ENCODE measurements at places on chromosomes 1 and 21. TPM values are rescaled to one million over a fixed set of nuclear protein-coding genes. Genes with fewer than 3 reads are reported as not detected.

DNA sequence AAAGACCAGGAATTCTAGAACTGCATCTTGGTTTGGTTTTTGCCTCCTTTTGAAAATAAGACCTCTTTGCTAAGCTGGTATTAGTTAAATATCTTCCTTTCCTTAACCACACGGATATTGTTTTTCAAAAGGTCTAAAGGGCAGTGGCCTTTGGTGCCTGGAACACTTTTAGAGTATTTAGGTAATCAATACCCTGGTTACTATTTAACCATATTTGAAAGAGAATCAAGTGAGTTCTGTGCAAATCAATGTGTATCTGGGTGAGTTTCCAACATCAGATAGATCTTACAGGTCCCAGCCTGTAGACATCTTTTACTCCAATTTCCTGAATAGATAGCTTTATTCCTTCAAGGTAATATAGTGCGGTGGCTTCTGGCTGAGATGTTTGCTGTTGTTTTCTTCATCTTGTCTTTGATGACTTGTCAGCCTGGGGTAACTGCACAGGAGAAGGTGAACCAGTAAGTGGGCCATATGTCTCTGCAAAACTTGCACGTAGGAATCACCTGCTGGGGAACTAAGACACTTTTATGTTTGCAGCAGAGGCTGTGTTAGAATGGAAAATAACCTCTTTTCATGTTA, at the start of gene C8A:
C8A (plus strand) TSS at position 277 of the 579 bp plus-strand sequence; CDS start at position 382, 105 bp downstream.
- no peak for DNase-seq

GRCh38 chr1:2159124-2159523, 35.4 kb downstream of the FAAP20 start:
- no peak for DNase-seq

DNA sequence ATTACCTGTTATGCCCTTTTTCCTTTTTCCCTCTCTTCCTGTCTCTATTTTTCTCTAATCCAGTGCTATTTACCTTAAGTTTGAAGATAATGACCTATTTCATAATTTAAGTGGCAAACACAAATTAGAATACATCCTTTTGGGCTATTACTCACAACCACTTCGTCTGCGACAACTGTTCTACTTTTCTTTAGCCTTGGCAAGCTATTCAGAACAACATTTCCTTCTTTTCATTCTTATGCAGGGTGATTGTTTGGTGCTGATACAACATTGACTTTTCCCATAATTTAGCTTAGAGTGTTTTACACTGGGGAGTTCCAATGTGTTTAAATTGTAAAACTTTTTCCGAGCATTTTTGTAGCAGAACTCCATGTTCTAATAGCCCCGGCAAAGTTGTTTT, 86.6 kb upstream of the S1PR1 start:
- DNase-seq: no peak

DNA sequence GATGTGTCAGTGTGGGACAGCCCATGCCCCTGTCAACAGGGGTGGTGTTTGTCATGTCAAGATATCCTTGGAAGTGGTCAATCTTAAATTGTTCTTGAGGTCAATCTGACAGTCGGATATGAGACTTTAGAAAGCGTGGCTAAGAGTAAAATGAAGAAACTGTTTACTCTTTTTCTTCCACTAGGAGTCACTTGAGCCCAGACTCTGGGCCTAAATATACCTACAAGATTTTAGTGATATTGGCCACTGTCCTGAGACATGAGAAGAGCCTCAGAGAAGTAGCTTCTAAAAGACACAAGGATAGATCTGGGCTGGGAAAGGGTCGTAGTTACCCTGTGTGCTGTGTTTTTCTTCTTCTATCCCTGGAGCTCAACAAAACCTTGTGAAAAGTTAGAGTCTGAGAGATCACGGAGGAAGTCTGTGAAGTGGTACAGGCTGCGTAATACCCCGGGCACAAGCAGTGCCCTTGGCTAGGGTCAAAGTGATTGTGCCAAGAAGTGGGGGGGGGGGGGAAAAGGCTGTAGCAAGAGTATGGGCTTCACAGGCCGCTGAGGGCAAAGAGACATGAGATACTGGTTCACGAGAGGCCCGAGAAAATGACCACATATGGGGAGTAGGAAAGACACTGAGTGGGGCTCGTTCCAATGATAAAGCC, 355.2 kb upstream of the GREM2 start:
- no peak for DNase-seq

DNA sequence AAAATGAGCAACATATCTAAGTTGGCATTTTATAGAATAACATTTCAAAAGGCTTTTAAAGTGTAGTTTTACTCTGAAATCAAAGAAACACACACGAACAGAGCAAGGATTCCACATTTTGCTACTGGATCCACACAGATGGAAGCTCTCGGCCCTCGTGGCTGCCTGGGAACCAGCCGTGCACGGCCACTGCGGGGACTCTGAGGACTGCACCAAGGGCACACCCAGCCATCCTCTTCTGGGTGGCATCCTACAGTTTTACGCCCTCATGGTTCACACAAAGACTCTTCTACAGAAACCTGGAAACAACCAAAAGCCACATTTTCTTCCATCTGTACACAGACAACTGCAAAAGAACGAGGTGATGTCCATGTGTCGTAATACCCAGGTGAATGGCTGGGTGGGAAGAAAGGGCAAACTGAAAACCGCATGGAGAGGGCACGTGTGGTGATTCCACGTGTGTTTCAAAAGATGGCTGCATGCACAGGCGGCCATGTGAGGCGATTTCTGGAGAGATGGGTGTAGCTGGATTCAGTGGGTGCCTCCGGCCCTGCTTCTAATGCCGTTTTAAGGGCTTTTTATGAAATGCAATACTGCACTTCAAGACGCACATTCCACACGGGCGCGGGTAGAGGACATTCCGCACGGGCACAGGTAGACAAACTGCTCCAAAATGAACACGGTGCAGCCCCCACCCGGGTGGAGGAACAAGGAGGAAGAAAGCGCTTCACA, 8.1 kb downstream of the POFUT2 start:
- no peak for DNase-seq

- DNase-seq: no peak
Measured at GRCh38 chr1:43932786-43933385, 715 bp upstream of the ARTN start.

DNA sequence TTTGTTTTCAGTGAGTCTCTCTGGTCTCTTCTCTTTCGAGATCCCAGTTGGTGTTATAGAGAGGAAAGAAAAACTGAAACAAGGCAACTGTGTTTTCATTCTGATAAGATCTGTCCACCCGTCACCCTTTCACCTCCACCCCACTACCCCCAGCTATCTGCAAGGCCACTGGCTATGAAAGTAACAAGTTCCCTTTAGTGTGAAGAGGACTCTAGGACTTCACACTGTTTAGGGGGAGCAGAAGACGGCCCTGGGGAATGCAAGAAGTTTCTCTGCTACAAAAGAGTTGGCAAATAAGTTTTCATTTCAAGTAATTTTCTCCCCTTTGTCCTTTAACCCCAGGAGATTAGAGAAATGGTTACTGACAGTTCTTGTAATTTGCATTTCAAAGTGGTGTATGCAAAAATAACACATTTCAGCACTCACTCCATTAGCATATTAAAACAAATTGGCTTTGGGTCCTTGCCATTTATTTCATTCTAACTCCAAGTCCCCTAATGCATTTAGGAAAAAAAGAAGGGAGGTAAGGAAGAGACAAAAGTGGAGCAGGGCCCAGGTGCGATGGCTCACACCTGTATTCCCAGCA, 79.6 kb upstream of the PPM1J start:
- no peak for DNase-seq

- no peak for DNase-seq
Measured at GRCh38 chr21:19440792-19441655, 1037.4 kb upstream of the TMPRSS15 start.

GRCh38 chr1:223831755-223832636, 13.8 kb downstream of the TP53BP2 start:
- peak; percentile 19 for DNase-seq

DNA sequence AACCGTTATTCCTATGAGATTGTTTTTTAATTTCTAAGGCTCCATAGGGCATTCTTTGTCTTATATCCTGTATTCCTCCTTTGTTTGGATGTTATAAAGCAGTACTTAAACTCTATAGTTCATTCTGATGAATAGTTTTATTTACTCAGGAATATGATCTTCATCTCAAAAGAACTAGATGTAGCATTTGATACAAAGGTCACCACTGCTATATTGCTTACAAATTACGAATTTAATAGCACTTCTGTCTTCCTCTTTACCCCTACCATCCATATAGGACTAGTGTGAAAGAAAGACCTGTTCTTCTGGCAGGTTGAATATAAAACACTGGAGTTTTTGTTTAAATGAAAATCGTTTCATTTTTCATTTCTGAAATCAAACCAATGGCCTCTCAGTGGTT, 468.1 kb upstream of the CXADR start:
- DNase-seq: no peak

GRCh38 chr21:36209626-36210171, 53.1 kb downstream of the DOP1B start:
- peak; percentile 39 for DNase-seq

DNA sequence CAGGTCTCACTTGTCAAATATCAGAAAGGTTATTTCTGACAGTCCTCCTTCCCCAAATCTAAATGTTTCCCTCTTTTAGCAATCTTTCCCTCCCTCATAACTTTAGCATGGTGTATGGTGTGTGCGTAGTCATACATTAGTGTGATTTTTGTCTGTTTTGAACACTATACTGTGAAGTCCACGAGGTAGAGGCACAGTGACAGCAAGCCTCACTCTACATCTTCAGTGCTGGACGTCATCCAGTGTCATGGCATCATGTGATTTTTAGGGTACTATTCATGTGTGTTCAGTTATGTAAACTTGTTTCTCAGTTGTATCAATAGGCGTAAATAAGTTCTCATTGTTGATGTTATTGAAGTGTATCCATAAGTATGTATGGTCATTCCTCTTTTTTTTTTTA, 39.1 kb downstream of the DYRK1A start:
- no peak for DNase-seq

- DNase-seq: no peak
Measured at GRCh38 chr1:103457886-103458455, 67.5 kb upstream of the RNPC3 start.

DNA sequence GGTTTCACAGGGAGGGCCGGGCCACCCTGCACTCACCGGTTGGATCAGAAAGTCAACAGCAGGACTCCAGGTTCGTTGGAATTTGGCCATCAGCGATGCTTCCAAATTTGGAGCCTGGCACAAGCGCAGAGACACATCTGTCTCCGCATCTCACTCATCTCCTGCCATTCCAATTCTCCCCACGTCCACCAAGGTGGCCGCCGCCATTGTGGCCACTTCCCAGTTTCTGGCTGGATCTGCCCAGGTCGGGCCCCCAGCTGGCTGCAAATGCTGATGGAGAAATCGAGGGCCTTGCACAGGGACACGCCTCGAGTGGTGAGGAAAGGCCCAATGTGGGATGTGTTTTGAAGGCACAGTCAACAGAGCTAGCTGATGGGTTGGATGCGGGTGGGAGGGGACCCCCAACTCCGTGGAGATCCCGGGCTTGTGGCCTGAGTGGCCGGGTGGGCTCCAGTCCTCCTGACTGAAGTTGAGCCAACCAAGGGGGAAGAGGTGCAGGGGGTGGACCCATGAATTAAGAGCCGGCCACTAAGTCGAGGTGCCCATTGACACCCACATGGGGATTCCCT, 102.7 kb downstream of the CRYAA start:
- DNase-seq: no peak

DNA sequence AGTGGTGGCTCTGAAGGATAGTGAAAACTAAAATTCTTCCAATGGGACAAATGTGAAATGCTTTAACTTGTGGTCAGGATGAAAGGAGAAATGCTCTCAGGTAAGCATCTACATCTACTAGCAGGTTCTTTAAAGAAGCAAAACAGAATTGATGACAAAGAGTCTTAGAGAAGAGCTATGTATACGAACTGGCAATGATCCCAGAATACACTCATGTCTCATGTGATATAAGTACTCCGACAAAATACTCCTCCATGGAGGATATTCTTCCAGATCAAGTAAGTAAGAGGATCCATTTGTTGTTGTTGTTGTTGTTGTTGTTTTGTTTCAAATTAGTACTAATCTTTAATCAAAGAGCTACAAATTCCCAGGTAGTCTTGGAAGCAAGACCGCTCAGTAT, 174.0 kb upstream of the ATP1B1 start:
- DNase-seq: no peak

DNA sequence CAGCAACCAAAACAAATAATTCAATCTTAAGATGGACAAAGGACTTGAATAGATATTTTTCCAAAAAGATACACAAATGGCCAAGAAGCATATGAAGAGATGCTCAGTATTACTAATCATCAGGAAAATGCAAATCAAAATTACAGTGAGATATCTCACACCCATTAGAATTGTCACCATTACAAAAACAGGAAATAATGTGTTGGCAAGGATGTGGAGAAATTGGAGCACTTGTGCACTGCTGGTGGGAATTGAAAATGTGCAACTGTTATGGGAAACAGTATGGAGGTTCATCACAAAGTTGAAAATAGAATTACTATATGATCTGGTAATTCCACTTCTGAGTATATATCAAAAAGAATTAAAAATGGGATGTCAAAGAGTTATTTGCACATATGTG, 83.2 kb downstream of the SH3GLB1 start:
- no peak for DNase-seq

DNA sequence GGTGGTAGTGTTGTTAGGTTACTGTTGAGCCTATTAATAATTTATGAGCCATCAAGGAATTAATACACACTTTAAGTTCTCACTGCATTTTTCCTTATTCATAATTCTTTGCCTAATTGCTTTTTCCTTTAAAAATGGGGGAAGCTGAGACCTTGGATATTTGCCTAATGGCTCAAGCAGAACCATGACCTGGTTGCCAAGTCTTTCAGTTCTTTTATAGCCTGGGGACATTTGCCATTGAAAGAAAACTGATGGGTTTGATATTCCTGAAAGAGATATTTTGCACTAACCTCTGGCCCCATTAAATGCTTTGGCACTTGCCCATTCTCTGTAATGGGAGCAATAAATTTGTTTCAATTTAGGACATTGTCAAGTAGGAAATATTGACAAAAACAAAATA, 18.5 kb upstream of the LRRC53 start:
- DNase-seq: no peak

The ADAMTS4 gene
- polyA plus RNA-seq: 1.2 TPM

The PTGFR gene
- 3.6 TPM for polyA plus RNA-seq

The HES2 gene
- 0.03 TPM for polyA plus RNA-seq

The SYNJ1 gene
- 3.3 TPM for polyA plus RNA-seq

The NPR1 gene
- polyA plus RNA-seq: 0.05 TPM

The CCDC17 gene
- polyA plus RNA-seq: 0.31 TPM

The LCE1F gene
- polyA plus RNA-seq: not detected

The FOXD3 gene
- polyA plus RNA-seq: not detected

The ST6GALNAC3 gene
- 12.1 TPM for polyA plus RNA-seq

The DNAH14 gene
- polyA plus RNA-seq: 11.3 TPM

The DRAXIN gene
- 0.57 TPM for polyA plus RNA-seq

Data from SK-N-SH (cell line).